ENCODE measurements at places on chromosomes 7 and 10.

DNA sequence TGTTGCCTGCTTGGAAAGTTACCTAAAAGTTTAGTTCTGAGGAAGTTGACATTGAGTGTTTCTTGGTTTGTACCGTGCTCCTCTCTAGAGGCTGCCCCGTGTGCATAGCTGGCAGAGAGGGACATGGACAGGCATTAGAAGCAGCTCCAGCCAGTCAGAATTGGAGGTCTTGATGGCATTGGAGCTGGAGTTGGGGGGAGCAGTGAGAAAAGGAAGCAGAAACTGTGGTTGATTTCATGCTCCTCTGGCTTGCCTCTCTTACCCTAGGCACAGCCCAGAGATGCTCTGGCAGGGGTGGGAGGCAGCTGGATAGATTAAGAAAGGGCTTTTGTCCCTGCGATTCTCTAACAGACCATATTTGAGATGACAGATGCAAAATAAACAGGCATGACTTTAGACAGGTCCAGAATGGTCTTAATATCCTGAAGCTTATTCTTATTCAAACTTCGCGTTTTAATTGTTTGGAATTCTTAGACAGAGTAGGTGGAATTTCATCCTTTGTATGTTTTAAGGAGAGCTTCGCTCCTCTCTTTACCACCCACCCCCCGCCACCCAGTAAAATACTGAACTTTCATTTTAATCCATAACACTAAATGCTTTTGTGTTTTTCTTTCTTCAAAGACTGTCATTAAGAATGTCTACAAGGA lies 73.5 kb upstream of the GLCCI1 start:
- no peak for DNase-seq

GRCh38 chr10:88041243-88042159 lies 178.1 kb downstream of the PTEN start:
- no peak for DNase-seq

DNA sequence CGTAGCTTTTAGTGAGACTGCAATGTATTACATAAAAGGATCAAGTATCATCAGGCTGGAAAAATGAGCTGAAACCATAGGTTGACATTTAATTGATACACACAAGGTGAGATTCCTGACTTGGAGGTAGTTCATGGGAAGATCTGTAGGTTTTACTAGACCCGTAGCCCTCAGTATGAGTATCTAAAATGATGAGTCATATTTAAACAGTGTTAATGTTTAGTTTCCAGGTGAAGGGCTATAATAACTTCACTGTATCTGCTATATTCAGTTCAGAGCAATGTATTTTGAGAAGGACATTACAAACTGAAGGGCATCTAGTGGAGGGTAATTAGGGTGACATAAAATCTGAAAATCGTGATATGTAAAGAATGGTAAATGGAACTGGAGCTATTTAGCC lies 35.0 kb downstream of the ENTPD1 start:
- DNase-seq: no peak

GRCh38 chr7:11831156-11831735 lies 752 bp downstream of the THSD7A start:
- DNase-seq: no peak

DNA sequence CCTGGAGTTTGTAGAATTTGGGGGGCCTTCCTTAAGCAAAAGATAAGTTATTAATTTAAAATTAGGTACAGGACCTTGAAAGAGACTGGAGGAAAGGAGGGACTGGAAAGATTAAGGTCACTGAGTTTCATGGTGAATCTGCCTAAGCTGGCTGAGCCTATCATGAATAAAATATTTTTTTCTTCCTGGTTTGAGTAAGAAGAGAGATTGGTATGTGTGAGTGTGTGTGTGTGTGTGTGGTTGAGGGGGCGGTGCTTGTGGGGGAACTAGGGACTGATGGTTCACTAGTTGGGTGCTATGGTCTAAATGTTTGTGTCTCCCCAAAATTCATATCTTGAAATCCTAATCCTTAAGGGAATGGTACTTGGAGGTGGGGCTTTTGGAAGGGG lies 142.5 kb upstream of the PRKCQ start:
- no peak for DNase-seq

DNA sequence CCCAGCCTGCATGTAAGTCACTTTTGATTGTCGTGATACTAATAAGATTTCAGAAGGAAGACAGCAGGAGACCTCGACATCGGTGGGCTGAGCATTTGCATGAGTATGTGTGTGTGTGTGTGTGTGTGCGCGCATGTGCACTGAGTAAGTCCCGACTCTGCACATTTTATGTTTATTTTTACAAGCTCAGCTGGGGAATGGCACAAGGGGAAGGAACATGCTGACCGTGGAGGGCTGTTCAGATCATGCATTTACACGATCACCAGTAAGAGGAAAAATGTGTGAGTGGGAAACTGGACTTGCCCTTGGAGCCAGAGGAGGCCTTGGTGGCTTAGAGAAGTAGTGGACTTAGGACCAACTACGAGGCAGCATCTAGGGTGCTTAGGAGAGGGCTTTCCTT lies 41.3 kb downstream of the IL2RA start:
- DNase-seq: no peak

GRCh38 chr7:1951159-1951536 lies 281.1 kb downstream of the ELFN1 start:
- no peak for DNase-seq

GRCh38 chr10:116163333-116164131 lies 109.5 kb downstream of the GFRA1 start:
- no peak for DNase-seq

DNA sequence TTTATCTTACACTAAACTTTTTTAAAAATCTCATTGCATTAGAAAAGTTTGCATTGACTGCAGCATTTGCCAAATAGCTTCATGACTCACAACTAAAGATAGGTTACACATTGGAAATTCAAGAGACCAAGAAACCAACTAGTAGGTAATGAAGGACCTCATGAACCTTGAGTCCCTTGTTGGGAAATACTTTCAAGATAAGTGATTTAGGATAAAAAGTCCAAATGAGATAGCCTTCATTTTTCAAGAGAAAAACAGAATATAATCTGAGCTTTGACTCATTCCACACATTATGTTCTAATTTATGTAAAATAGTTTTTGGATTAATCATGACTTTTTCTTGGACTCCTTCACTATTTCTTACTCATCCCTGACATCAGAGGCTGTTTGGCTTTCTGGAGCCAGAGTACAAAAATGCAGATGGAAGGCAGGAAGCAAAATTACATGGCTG lies 13.1 kb upstream of the LIPF start:
- no peak for DNase-seq

GRCh38 chr7:50973814-50974213 lies 191.1 kb upstream of the GRB10 start:
- DNase-seq: no peak

DNA sequence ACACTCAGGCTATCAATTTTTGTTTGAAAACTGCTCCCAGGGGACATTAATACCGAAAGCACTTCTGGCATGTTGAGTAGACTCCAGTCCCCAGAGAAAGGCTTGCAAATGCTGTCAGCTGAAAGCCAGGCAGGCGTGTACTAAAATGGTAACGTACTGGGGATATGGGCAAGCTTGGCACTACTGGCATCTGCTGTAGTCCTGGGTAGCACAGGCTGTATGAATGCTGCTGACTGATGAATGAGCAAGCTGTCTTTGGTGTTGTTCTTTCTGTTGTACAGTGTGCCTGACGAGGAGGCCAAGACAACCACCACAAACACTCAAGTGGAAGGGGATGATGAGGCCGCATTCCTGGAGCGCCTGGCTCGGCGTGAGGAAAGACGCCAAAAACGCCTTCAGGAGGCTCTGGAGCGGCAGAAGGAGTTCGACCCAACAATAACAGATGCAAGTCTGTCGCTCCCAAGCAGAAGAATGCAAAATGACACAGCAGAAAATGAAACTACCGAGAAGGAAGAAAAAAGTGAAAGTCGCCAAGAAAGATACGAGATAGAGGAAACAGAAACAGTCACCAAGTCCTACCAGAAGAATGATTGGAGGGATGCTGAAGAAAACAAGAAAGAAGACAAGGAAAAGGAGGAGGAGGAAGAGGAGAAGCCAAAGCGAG lies 53.5 kb upstream of the AGBL3 start:
- DNase-seq: no peak

GRCh38 chr7:132244903-132245480 lies 331.3 kb downstream of the PLXNA4 start:
- no peak for DNase-seq

DNA sequence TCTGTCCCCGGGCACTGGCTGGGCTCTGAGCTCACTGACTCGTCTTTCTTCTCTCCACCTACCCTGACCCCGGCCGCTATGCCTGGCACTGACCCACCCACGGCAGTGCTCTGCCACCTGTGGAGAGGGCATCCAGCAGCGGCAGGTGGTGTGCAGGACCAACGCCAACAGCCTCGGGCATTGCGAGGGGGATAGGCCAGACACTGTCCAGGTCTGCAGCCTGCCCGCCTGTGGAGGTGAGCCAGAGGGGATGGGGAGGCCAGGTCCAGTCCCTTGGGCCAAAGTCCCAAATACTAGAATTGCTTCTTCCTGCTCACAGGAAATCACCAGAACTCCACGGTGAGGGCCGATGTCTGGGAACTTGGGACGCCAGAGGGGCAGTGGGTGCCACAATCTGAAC lies 27.3 kb downstream of the TBATA start:
- no peak for DNase-seq

- no peak for DNase-seq
Observed at GRCh38 chr10:33674986-33675599, 340.6 kb upstream of the NRP1 start.

DNA sequence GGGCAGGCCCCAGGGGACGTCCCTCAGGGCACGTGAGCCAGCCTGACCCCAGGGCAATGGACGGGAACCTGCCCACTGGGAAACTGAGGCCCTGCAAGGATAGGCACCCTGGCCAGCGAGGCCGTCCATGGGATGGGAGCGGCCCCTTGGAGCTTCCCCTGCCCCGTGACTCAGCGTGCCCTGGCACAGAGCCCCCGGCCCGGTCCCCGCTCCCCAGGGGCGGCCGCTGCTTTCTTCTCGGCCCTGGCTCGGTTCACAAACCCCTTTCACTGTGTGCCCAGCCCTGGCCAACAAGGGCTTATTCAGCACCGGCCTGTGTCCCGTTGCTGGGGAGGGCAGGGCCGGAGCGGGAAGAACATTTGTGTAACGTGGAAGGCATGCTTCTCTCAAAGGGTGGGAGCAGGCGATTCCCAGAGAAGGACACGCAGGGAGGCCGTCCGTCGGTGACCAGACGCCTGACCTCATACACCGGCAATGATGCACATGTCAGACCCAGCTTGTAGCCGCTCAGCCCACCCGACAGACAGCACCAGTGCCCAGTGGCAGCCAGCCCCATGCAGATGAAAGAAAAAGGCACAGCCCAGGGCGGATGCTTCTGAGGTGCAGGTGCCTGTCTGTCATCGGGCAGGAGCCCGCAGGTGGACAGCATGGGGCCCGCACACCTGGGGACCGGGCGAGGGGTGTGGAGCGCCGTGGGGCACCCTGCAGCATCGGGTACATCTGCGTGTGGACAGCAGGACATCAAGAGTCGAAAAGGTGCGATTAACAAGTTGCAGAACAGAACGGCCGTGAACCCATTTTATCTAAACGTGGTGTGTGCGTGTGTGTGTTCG lies 94.5 kb downstream of the PDGFA start:
- no peak for DNase-seq

GRCh38 chr7:157007470-157008066 lies 2.9 kb downstream of the MNX1 start:
- DNase-seq: no peak

All from activated T-helper 1 cell treated with anti-CD3 and anti-CD28 coated beads, Interleukin-2, amount 50 U/mL, for 16 hours (primary cell).